ENCODE measurements at places on chromosomes 5 and 9. TPM values are rescaled to one million over a fixed set of nuclear protein-coding genes. Genes with fewer than 3 reads are reported as not detected.

- peak; percentile 98 for DNase-seq
- peaks cover 57% of the 10 kb centered on the region for H3K4me1 ChIP-seq
- peak overlapping the region; percentile 84 for H3K27ac ChIP-seq
Observed at GRCh38 chr5:68433923-68434879, 218.6 kb downstream of the PIK3R1 start.

DNA sequence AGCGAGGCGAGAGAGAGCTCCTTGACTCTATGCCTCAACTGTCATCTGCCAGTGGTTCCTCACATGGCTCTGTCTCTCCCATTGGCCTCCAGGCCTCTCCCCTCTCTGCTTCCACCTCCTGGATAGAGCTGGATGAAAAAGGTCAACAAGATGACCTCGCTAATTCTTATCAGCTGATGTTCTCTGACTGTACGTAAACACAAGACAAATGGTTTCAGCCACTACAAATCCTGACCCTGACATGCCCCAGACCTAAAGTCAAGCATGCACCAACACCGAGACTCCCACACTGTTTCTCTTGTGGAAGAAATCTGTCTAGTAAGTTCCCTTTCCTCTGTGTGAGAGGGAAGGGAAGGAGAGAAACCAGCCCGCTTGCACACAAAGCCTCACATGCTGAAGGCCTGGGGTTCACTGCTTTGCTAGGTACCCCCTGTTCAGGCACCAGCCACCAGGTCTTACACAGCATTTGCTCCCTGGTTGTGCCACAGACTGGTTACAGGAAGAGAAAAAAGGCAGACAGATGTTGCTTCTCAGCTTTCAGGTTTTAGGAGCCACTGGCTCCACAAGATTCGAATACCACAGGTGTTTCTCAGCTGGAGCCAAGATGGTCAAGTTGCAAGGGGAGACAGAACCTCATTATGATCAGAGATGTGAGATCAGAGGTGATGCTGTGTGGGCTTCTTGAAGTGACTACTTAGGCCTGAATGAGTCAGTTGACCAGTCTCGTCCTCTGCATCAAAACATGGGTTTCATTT, 592.5 kb downstream of the CCDC171 start:
- H3K4me3 ChIP-seq = no peak overlapping the region
- H3K27me3 ChIP-seq = no peaks in the 10 kb centered on the region
- H3K4me1 ChIP-seq = no peaks in the 10 kb centered on the region
- no peak overlapping the region for H3K27ac ChIP-seq

Gene ABL1
- 32.3 TPM for total RNA-seq

Gene LMAN2
- 92.1 TPM for total RNA-seq

- H3K4me3 ChIP-seq = no peak overlapping the region
- H3K27me3 ChIP-seq = no peaks in the 10 kb centered on the region
- no peaks in the 10 kb centered on the region for H3K36me3 ChIP-seq
- no peak overlapping the region for H3K27ac ChIP-seq
- no peaks in the 10 kb centered on the region for H3K4me1 ChIP-seq
Observed at GRCh38 chr5:3896098-3896497, 300.5 kb downstream of the IRX1 start.

- no peak overlapping the region for H3K4me3 ChIP-seq
- H3K4me1 ChIP-seq = peaks cover 75% of the 10 kb centered on the region
- peaks cover 23% of the 10 kb centered on the region for H3K36me3 ChIP-seq
- no peak overlapping the region for H3K27ac ChIP-seq
- H3K27me3 ChIP-seq = no peaks in the 10 kb centered on the region
- DNase-seq = no peak
Observed at GRCh38 chr9:131715906-131716305, 24.0 kb downstream of the RAPGEF1 start.

Gene GRXCR2
- total RNA-seq = not detected

Gene PCA3
- not detected for total RNA-seq

GRCh38 chr5:16539169-16539666, 73.6 kb upstream of the ZNF622 start:
- no peak overlapping the region for H3K4me3 ChIP-seq
- peaks cover 61% of the 10 kb centered on the region for H3K4me1 ChIP-seq
- peaks cover 10% of the 10 kb centered on the region for H3K36me3 ChIP-seq
- no peaks in the 10 kb centered on the region for H3K27me3 ChIP-seq
- no peak overlapping the region for H3K27ac ChIP-seq
- no peak for DNase-seq

GRCh38 chr9:5418481-5418880, 19.2 kb downstream of the PLGRKT start:
- H3K27ac ChIP-seq = no peak overlapping the region
- DNase-seq = no peak
- H3K36me3 ChIP-seq = peaks cover 19% of the 10 kb centered on the region
- no peaks in the 10 kb centered on the region for H3K27me3 ChIP-seq
- H3K4me3 ChIP-seq = no peak overlapping the region
- peaks cover 8% of the 10 kb centered on the region for H3K4me1 ChIP-seq

GRCh38 chr9:347667-348292, 133.1 kb downstream of the DOCK8 start:
- DNase-seq = no peak
- peak overlapping the region; percentile 2 for H3K27ac ChIP-seq
- H3K4me1 ChIP-seq = peaks cover 19% of the 10 kb centered on the region
- H3K4me3 ChIP-seq = no peak overlapping the region
- H3K27me3 ChIP-seq = no peaks in the 10 kb centered on the region

Gene KLF4
- 0.88 TPM for total RNA-seq

- H3K4me3 ChIP-seq = no peak within 1 kb of the TSS
- peaks cover 14% of the 10 kb centered on the region for H3K27me3 ChIP-seq
- H3K27ac ChIP-seq = peak within 1 kb of the TSS; percentile 55
- peak; percentile 79 for DNase-seq
- H3K36me3 ChIP-seq = peaks cover 4% of the 10 kb centered on the region
- H3K4me1 ChIP-seq = peaks cover 26% of the 10 kb centered on the region
Observed at GRCh38 chr9:133421615-133422542, at the start of gene ADAMTS13. ADAMTS13 (plus strand) TSS chr9:133422367; CDS start chr9:133422444, 77 bp downstream.

- H3K27me3 ChIP-seq = peaks cover 20% of the 10 kb centered on the region
- no peak overlapping the region for H3K4me3 ChIP-seq
- no peak for DNase-seq
- peaks cover 8% of the 10 kb centered on the region for H3K4me1 ChIP-seq
Observed at GRCh38 chr5:139767960-139768359, 27.6 kb upstream of the PSD2 start.

Gene MYMK
- not detected for total RNA-seq

- peaks cover 21% of the 10 kb centered on the region for H3K36me3 ChIP-seq
- peak; percentile 21 for DNase-seq
- H3K27ac ChIP-seq = peak overlapping the region; percentile 33
- H3K27me3 ChIP-seq = no peaks in the 10 kb centered on the region
- H3K4me1 ChIP-seq = peaks cover 94% of the 10 kb centered on the region
- H3K4me3 ChIP-seq = peak overlapping the region; percentile 56
Observed at GRCh38 chr9:131405428-131405827, 11.5 kb downstream of the PRRC2B start.

GRCh38 chr5:164431634-164432304, 926.4 kb downstream of the MAT2B start:
- H3K27ac ChIP-seq = no peak overlapping the region
- H3K36me3 ChIP-seq = no peaks in the 10 kb centered on the region
- no peaks in the 10 kb centered on the region for H3K27me3 ChIP-seq
- DNase-seq = no peak
- H3K4me1 ChIP-seq = no peaks in the 10 kb centered on the region
- no peak overlapping the region for H3K4me3 ChIP-seq

- no peaks in the 10 kb centered on the region for H3K27me3 ChIP-seq
- no peaks in the 10 kb centered on the region for H3K4me1 ChIP-seq
- no peak overlapping the region for H3K4me3 ChIP-seq
- H3K27ac ChIP-seq = no peak overlapping the region
Observed at GRCh38 chr9:8419596-8420275, 620.2 kb upstream of the DMAC1 start.

DNA sequence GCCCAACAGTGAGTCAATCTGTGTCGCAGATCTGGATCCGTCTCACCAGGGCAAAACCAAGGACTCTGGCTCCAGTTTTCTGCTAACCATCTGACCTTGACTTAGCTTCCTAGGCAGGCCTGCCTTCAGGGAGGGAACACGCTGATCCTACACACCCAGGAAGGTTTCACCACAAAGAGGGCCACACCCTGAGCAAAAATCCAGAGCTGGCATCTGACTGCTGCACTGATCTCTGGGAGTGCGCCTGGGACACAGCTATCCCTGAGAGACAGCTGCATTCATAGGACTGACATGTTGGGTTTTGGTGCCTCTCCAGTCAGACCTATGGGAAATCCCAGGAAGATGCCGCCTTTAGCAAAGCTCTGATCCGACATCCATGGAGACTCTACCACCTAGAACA, 47.5 kb downstream of the CDK5RAP2 start:
- DNase-seq = no peak
- no peaks in the 10 kb centered on the region for H3K4me1 ChIP-seq
- peaks cover 71% of the 10 kb centered on the region for H3K36me3 ChIP-seq
- H3K4me3 ChIP-seq = no peak overlapping the region
- H3K27me3 ChIP-seq = no peaks in the 10 kb centered on the region

DNA sequence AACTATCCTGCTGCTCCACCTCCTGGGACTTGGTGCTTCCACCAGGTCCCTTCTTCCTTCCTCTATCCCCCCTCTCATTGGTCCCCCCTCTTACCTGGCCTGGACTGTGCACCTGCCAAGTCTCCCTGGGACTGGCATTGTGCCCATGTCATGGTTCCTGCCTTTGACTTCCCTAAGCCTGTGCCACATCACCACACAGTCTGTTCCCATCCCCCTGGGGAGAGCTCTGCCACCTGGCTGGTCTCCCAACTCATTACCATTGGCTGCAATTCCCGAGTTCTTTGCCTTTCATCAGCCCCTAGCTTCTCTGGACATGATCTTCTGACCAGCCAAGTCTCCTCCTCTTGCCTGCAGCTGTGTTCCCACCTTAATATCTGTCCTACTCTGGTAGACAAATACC, 180.3 kb downstream of the SREK1 start:
- H3K27me3 ChIP-seq = peaks cover 3% of the 10 kb centered on the region
- H3K27ac ChIP-seq = no peak overlapping the region
- H3K36me3 ChIP-seq = no peaks in the 10 kb centered on the region
- no peak overlapping the region for H3K4me3 ChIP-seq

Gene IL7R
- 236 TPM for total RNA-seq

DNA sequence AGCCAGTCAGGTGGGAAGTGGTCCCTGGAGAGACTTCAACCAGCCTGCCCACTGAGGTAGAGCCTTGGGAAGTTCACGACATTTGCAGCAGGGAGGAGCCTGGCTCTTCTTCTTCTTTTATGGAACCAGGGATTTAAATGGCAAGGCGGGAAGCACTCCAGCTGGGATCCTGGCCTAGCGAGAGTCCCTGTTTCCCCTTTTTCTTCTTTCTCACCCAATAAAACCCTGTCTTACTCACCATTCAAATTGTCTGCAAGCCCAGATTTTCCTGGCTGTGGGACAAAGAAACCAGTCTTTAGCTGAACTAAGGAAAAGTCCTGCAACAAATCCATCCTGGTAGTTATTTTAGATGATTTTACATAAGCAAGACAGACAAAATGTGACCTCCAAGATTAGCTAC, 503.7 kb downstream of the CDH10 start:
- no peaks in the 10 kb centered on the region for H3K4me1 ChIP-seq
- no peak overlapping the region for H3K27ac ChIP-seq
- DNase-seq = no peak
- H3K27me3 ChIP-seq = no peaks in the 10 kb centered on the region
- H3K4me3 ChIP-seq = no peak overlapping the region
- H3K36me3 ChIP-seq = no peaks in the 10 kb centered on the region

Gene CCDC183
- 0.47 TPM for total RNA-seq

DNA sequence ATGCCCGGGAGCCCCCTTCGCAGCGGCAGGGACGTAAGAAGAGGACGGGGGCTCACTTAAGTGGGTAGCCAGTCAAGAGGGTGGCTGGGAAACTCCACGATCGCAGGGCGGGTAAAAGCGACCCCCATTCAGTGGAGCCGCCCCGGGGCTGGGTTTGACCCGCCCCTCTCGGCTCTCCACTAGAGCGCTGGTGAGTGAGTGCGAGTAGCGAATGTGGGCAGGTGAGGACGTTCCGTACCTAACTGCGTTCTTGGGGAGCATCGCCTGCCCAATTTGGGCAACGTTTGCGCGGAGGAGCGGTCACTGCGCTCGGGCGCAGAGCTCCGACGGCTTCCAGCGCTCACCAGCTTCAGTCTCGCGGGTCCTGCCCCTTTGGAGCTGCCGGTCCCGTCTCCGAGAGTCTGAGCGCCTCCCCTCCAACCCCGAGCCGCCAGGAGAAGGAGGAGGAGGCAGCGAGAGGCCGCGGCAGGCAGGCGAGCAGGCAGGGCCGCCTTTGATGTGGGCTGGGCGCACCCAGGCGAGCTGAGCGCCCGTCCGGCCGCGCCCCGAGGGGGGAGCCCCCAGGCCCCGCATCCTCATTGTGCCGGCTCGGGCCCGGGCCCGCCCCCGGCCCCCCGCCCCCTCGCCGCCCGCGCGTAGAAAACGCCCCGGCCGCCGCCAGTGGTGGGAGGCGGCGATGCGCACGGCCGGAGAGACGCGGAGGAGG, at the start of gene FGF18:
Gene FGF18 (plus strand): TSS at position 666 of the 706 bp plus-strand sequence. CDS start 553 bp downstream, outside the sequence.
- H3K36me3 ChIP-seq = no peaks in the 10 kb centered on the region
- H3K4me1 ChIP-seq = peaks cover 12% of the 10 kb centered on the region
- peak within 1 kb of the TSS; percentile 58 for H3K4me3 ChIP-seq
- DNase-seq = peak; percentile 60
- H3K27me3 ChIP-seq = peaks cover 23% of the 10 kb centered on the region
- H3K27ac ChIP-seq = no peak within 1 kb of the TSS

Gene C9orf50
- total RNA-seq = not detected

Gene CYLC2
- total RNA-seq = not detected

DNA sequence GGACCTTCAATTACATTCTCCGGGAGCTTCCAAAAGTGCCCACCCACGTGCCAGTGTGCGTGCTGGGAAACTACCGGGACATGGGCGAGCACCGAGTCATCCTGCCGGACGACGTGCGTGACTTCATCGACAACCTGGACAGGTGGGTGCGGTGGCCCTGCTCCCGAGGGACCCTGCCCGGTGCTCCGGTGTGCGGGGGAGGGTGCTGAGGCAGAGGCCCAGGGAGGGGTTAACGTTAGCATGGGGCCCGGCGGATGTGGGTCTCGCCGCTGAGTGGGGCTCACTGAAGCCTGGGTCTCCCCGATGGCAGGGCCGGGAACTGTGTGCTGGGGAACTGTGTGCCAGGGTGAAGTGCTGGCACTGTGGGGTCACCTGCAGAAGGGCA, 10.6 kb upstream of the AJM1 start:
- no peak overlapping the region for H3K4me3 ChIP-seq
- no peaks in the 10 kb centered on the region for H3K4me1 ChIP-seq
- peaks cover 14% of the 10 kb centered on the region for H3K36me3 ChIP-seq
- H3K27me3 ChIP-seq = no peaks in the 10 kb centered on the region
- DNase-seq = no peak

DNA sequence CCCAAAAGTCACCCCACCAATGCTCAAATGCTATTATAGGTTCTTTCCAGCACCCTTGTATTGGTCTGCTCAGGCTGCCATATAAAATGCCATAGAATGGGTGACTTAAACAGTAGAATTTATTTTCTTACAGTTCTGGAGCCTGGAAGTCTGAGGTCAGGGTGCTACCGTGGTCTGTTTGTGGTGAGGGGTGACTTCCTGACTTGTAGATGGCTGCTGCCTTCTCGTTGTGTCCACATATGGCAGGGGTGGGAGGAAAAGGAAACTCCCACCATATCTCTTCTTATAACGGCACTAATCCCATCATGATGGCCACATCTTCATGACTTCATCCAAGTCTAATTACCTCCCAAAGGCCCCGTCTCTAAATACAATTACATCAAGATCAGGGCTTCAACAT, 257.8 kb upstream of the TARS1 start:
- no peak for DNase-seq
- no peaks in the 10 kb centered on the region for H3K27me3 ChIP-seq
- H3K4me1 ChIP-seq = no peaks in the 10 kb centered on the region
- H3K27ac ChIP-seq = no peak overlapping the region

GRCh38 chr9:115413766-115414382, 295.9 kb upstream of the TNC start:
- no peak for DNase-seq
- H3K27me3 ChIP-seq = peaks cover 18% of the 10 kb centered on the region
- H3K4me1 ChIP-seq = no peaks in the 10 kb centered on the region
- no peak overlapping the region for H3K4me3 ChIP-seq
- H3K27ac ChIP-seq = no peak overlapping the region

Data from activated CD4-positive, alpha-beta T cell treated with anti-CD3 and anti-CD28 coated beads for 36 hours (primary cell).